ENCODE measurements at places on chromosomes 12 and 14.

GRCh38 chr14:22885975-22886374 is 3.0 kb downstream of the REM2 start:
- no peak for DNase-seq

DNA sequence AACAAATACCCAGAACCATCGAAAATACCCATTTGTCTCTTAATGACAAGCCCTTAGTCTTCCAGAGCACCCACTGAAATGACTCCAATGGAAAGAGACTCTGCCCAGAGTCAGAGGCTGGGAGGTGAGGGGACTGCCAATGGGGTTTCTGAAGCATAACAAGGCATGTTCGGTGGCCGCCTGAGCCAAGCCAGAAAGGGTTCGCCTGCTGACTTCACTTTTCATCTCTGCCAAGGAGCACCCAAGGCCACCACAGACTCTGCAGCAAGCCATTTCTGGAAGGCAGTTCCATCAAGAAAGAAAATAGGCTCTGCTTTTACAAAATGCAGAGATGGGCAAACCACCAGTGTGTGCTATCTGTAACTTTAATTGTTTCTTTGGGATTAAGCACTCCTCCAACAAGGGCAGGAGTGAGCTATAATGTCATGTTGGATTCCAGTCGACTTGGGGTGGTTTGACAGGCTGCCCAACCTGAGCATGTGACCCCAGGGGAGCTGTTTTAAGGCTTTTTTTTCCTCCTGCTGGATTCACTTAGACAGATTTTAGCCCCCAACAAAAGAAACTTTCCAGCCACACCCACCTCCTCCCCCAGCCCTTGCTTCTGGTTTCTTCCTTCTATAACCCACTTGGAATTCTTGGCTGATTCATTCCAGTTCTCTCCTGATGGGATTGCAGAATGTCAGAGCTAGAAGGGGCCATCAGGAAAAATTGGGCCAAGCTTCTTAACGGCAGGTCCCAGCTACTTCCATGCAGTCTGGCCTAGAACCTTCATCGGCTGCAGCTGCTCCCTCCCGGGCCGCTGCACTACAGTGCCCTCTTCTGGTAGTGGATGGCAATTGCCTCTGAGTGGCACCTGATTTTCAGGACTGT is 24.1 kb downstream of the CKAP4 start:
- peak; percentile 51 for DNase-seq

- DNase-seq: no peak
These were observed 110.7 kb downstream of the RFLNA start for GRCh38 chr12:124405592-124405991.

GRCh38 chr12:63845726-63846125 is 1.2 kb downstream of the SRGAP1 start:
- no peak for DNase-seq

All from NCI-H1436 (cell line).